ENCODE measurements at places on chromosomes 3 and 15. TPM values are rescaled to one million over a fixed set of nuclear protein-coding genes. Genes with fewer than 3 reads are reported as not detected.

DNA sequence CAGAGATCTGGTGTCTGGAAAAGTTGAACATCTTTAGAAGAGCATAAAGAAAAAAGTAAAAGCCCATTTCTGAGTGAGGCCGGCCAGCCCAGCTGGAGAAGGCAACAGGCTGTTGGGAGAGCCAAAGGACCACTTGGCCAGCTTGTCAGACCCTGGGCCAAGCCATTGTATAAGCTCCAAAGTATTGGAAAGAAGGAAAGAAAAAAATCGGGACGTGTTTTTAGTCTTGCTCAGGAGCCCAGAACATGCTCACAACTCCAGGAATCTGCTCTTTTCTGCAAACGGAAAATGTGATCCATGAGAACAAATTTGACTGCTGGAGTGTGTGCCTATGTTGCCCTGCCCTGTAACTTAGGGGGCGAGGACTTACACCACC is 10.4 kb upstream of the CLPX start:
- no peak for DNase-seq

DNA sequence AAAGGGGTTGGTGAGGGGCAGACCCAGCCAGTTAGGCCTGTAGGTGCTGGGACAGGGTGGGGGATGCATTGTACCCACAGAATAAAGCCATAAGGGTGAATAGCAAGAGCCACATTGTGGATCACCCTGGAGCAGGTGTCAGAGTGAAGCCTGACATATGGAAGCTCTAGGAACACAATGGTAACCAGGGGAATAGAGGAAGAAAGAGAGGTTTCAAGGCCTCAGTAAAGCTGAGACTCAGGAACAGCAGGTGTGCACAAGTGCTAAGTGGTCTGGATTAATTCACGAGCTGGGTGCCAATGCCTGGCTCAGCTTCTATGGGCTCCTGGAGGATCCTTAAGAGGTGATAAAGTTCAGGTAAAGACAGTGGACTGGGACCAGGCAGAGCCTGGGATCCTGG is 323.7 kb upstream of the CTNNB1 start:
- no peak for DNase-seq

- DNase-seq, result no peak
Measured at GRCh38 chr3:165192610-165193192, 3.5 kb downstream of the SLITRK3 start.

- DNase-seq, result no peak
Measured at GRCh38 chr15:87944050-87944449, 312.5 kb downstream of the NTRK3 start.

- no peak for DNase-seq
Measured at GRCh38 chr3:123708531-123708930, 123.7 kb upstream of the HACD2 start.

Gene LXN
- 32.5 TPM for polyA plus RNA-seq
